ENCODE measurements at places on chromosomes 11 and 22.

DNA sequence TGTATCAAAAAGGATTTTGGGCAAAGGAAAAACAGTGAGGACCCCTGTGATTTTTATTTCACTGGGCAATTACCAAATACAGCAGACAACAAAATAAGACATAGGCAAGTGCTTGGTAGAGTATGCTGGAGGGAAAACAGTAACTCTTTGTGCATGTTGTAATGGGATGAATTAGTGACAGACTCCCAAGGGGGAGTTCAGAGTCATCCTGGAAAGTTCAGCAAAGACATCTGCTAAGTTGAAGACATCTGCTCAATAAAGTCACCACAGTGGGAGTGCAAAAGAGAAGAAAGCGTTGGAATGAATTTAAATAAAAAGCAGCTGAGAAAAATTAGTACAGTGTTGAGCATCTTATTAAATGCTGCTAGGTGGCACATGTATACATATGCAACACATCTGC, 378.8 kb upstream of the ISX start:
- no peak for DNase-seq

GRCh38 chr11:98740321-98740720, 280.4 kb upstream of the CNTN5 start:
- DNase-seq, result no peak

- no peak for DNase-seq
These were observed 62.4 kb downstream of the PARVG start for GRCh38 chr22:44242946-44243724.

DNA sequence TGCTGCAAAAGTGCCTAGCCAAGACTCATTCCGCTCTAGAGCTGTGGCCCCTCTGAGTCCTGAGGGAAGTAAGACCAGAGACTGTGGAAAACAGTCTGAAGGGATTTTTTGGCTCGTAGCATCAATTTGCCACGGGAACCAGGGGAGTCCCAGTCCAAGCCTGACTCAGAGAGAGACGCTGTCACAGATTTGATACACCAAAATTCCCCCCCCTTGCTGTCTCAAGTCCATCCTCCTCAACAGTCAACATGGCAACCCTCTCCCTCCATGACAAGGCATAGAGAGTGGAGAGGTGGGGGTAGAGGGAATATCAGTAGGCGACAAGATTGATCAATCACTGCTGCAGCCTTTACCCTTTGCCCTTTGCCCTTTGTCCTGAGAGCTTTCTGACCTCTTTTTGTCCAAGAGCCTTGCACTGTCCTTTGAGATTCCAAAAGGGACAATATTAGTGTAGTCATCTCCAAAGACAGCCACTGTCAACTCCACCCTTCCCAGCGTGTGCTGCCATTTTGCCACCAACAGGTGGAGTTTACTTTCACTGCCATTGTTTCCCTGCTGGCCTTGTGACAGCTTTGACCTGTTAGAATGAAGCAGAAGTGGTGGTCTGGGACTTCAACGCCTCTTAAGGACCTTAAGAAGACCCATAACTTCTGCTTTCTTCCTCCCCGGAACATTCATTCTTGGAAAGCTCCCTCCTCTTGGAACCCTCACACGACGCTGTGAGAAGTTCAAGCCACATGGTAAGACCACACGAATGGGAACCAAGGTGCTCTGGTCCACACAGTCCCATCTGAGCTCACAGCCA, 7.3 kb downstream of the SLC15A3 start:
- no peak for DNase-seq

- DNase-seq, result no peak
These were observed 571.4 kb downstream of the MIAT start for GRCh38 chr22:27228771-27229170.

- no peak for DNase-seq
These were observed 130.6 kb upstream of the MTNR1B start for GRCh38 chr11:92838759-92839310.

GRCh38 chr11:4672470-4672869, 25.2 kb downstream of the OR51E2 start:
- no peak for DNase-seq

GRCh38 chr11:45155058-45155551, 8.7 kb downstream of the PRDM11 start:
- DNase-seq, result no peak

DNA sequence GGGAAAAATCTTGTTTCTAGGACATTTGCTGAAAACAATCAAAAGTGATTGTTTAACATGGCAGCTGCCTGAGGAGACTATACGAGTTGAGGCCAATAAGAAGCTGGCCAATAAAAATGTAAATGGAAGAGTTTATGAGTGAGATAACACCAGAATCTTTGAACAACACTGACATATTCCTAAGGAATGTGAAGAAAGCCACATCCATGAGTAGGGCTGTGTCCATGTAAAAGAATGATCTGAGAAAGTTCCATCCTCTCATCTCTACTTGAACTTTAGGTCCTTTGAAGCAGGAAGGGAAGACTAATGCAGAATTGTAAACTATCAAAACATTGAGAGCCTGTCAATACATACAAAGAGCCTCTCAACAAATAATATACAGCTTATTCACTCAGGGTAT, 6.9 kb upstream of the CHORDC1 start:
- DNase-seq, result no peak

DNA sequence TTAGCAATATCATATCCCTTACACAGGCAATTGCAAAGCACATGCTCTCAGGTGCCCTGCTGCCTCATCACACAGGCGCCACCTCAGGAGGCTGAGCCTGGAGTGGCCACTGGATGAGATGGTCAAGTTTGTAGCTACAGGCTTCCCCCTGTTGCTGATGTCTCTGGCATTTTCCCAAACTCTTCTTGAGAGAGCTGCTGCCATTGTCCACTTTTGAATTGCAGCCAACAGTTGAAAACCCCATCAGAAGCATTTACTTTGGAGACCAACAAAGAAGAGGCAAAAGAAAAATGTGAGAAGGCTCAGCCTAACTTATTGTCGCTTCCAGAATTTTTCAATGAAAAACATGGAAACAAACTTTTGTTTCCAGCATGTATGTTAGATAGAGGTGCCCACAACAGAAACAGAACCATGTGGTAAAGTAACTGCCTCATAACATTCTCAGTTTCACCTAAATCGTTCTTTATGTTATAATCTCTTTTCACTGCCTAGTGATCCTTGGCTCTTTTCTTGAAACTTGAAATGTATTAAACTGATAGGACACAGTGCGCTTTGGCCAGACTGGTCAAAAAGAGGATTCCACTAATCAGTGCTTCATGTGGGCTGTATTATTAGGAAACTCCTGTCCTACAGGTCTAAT, 47.6 kb upstream of the OR8B8 start:
- no peak for DNase-seq

- DNase-seq, result no peak
These were observed 321.0 kb downstream of the TBC1D22A start for GRCh38 chr22:47083379-47083986.

DNA sequence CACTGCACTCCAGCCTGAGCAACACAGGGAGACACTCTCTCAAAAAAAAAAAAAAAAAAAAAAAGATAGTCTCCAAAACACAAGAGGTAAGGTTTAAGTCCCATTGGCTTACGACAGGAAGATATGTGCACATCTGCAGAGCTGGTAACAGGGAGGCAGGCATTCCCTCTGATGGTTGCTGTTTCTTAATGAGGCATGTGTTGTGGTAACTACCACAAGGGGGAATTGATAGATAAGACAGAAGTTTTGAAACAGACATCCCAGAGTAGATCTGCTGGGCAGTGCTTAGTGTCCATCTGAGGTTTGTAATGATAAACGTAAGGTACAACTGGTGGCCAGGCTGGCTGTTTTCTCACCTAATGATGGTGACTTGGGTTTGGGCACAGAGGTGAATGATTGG, 4.7 kb downstream of the EIF1AD start:
- DNase-seq, result no peak

DNA sequence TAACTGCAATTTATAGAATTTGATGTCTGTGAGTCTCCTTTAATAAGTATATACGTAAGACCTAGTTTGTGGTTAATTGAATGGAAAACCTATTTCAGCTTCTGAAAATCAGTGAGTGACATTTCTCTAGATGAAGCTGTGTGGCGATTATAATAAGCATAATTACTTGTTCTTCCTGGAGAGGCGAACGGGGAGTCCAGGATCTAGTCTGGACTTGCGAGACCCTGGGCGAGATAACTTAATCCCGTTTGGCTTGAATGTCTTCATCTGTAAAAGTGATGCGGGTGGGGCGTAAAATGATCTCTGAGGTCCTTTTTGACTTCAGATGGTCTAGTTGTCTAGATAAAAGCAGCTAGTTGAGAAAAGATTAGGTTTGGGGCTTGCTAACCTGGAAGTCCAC, 1.1 kb downstream of the PRRG4 start:
- no peak for DNase-seq

DNA sequence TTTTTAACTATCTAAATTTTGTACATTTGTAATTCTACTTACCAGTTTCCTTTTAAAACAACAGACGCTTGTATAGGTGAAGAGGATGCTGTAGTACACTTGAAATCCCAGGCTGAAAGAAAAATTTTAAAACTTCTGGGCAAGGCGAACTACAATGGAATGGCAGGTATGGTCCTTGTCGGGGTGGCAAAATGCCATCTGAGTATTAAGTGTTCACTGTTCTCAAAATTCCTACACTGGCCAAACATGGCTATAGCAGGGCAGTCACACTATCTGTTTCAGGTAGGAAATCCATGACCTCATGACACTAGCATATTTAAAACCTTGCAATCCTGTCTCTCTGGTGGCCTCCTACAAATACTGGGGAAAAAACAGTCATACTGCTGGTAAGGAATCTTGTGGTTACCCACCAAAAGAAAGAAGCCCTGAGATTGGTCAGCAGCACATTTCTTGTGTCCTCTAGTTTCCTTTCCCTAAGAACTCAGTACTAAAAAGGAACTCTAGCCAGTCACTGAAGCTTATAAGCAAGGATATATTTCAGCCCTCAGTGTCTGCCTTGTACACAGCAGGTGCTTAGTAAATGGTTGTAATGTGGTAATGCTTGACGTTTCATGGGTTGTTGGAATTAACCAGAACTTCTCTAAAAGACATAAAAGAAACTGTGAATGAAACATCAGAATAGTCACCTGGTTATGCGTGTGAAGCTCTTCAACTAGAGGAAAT, 5.2 kb upstream of the ZC3H12C start:
- DNase-seq, result no peak

DNA sequence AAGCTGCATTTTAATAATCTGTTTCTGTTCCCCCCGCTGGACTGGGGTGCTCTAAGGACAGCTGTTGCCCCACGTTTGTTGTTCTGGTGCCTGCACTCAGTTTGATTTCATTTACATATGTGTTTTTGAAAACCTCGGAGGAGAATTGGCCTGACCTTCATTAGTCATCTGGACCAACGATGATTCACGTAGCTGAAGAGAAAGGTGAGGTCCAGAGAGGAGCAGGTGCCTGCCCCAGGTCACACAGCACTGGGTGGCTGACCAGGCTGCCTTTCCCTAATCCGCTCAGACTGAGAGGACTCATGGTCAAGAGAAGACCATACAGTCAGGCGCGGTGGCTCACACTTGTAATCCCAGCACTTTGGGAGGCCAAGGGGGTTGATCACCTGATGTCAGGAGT, 3.8 kb downstream of the CSDC2 start:
- DNase-seq, result no peak

GRCh38 chr11:60946601-60947264, 5.2 kb downstream of the SLC15A3 start:
- no peak for DNase-seq

DNA sequence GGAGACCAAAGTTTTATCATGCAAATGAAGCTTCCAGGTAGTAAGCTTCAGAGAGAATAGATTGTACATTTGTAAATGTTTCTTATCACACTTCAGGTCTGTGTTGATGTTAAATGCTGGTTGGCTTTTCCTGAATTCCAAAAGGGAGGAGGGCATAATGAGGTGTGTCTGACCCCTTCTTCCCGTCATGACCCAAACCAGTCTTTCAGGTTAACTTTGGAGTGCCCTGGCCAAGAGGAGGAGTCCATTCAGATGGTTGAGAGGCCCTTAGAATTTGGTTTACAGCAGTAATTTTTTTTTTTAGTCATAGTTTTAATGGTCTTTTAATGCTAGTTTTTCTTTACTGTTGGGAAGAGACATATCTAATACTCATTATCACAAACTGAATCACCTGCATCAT, 2.5 kb downstream of the OR6X1 start:
- no peak for DNase-seq

GRCh38 chr11:62614275-62614674, 1.2 kb downstream of the ROM1 start:
- DNase-seq, result no peak

GRCh38 chr22:41939981-41940831, 6.7 kb downstream of the CENPM start:
- DNase-seq, result peak; percentile 84

DNA sequence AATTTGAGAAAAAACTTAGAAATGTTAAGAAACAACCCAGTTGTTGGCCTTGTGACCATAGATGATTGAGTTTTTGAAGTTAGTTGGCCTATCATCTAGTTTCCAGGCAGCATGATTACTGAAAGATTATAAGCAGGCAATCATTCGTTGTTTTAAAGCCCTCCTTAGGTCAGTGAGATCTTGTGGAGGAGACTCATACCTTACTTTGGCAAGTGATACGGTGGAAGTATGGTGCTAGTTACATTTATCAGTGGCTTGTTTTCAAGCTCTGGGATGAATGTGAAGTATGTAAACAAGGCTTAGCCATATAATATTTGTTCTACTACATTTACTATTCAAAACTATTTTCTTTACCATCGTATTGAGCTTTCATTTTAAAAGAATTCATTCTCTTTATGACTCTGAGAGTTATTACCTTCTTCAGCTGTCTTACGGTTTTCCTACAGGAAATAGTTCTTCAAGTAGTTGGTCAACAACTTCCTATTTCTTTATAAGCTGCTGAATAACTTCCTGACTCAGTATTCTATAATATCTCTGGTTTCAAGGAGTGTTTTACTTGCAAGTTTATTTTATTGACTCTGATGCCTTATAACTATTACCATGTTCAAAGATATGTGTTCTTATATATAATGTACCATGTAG, 7.3 kb downstream of the YAP1 start:
- no peak for DNase-seq

DNA sequence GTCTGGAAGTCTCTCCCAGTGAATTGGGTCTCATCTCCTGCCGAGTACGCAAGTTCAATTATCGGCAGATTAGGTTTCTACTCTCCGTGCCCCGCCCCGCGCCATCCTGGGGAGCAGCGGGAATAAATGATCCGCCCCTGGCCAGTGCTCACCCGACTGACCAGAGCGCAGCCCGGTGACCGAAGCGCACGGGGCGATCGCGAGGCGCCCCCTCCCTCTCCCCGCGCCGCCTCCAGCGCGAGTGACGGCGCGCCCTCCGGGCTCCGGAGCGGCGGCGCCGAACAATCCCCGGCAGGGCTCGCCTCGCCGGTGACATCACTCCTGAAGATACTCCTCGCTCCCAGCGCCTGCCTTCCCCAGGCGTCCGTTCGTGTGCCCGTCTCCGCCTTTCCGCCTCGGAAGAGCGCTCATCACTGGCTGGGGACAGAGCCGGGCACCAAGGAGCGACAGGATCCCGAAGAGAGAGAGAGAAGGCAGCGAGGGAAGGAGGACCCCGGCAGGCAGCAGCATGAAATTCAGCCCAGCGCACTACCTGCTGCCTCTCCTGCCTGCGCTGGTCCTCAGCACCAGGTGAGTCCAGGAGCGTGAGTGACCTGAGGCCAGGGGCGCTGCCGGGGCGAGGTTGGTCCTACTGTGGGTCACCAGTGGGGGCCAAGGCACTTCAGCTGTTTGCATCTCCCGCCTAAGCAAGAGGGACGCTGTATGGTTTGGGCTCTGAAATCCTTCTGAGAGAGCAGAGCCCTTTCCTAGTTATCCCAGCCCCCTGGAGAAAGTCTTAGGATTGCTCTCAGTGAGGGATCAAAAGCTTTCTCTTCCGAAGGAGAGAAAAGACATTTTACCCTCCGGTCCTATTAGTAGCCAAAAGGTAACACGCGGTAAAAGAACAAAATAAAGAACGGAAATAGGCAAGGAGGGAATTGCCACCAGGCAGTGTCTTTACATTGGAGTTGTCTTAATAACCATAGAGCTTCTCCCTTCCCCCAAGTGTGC, at the start of gene LUZP2:
LUZP2 (plus strand) TSS at position 318 of the 990 bp plus-strand sequence.
- no peak for DNase-seq
